ENCODE measurements at places on chromosomes 7 and 10.

DNA sequence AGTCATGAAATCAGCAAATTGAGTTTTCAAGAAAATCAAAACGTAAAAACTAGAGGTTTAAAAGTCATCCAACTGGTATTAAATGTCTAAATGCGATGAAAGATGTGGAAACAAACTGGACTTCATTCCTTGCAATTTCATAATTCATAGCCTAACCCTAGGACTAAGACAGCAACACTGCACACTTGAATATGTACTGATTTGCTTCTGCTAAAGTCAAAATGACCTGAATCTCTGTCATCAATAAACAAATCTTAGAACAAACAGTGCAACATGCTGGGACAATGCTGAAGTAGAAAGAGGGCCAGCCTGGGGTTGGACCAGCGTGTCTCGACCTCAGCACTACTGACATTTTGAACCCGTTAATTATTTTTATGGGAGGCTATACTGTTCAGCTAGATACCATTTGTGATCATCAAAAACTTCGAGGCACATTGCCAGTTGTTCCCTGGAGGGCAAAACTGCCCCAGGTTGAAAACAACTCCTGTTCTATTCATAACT, 47.1 kb downstream of the MYOF start:
- DNase-seq, result no peak

DNA sequence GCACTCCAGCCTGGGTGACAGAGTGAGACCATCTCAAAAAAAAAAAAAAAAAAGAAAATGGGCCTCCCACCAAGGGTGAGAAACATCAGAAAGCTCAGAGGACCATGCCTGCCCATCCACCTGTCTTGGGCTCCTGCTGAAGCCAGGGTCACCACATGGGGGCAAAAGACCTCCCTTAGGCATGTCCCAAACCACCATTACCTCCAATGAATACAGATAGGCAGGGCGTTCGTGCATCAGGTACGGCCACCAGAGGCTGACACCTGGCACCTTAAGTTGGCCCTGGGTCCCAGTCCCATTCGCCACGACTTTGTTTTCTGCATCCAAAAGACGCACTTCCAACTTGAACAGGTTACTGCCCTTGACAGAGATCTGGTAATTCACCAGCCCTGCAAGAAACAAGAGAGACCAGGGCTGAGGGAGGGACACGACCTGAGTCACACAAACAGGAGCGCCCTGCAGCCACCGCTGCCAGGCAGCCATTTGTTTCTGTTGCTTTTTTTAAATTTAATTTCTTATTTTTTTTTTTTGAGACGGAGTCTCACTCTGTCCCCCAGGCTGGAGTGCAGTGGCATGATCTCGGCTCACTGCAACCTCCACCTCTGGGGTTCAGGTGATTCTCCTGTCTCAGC, 6.1 kb downstream of the GUSB start:
- DNase-seq, result no peak

DNA sequence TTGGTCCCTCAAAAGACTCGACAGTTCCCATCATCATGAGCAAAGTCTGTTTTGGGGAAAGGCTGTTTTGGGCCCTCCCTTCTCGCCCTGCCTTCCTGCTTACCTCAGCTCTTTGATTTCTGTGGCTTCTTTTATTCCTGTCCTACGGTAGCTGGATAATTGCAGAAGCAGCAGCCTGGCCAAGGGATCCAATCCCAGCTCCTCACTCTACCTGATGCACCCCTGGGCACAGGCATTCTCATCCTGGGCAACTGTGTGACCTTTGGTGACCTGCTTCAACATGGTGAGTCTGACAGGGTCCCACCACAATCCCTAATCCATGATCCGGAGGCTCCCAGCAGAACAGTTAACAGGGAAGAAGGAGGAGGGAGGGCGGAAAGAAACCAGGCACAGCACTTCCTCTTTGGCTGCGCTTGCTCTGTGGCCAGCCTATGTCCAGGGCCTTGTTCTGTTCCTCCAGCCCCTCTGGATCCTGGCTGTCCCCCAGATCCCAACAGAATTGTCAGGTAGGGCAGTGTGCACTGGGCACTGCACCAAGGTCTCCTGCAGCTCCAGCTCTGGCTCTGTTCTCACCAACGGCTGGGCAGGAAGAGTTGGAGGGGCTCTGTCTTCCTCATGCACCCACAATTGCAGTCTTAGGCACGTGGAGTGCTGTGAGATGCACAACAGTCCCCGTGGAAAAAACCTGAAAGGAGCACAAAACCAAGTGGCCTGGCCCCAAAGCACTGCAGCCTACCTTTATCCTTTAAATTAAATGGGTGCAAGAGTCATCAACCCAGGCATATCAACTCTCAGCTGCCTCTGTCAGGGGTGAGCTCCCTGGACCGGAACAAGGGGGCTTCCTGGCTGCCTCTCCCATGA, 144.4 kb downstream of the PTPN20 start:
- no peak for DNase-seq

- DNase-seq, result no peak
Observed at GRCh38 chr7:142176901-142177300, 65.4 kb downstream of the MGAM2 start.

GRCh38 chr10:121448766-121449421, 149.3 kb downstream of the FGFR2 start:
- DNase-seq, result no peak

- no peak for DNase-seq
Observed at GRCh38 chr7:154842591-154842990, 160.3 kb downstream of the PAXIP1 start.

DNA sequence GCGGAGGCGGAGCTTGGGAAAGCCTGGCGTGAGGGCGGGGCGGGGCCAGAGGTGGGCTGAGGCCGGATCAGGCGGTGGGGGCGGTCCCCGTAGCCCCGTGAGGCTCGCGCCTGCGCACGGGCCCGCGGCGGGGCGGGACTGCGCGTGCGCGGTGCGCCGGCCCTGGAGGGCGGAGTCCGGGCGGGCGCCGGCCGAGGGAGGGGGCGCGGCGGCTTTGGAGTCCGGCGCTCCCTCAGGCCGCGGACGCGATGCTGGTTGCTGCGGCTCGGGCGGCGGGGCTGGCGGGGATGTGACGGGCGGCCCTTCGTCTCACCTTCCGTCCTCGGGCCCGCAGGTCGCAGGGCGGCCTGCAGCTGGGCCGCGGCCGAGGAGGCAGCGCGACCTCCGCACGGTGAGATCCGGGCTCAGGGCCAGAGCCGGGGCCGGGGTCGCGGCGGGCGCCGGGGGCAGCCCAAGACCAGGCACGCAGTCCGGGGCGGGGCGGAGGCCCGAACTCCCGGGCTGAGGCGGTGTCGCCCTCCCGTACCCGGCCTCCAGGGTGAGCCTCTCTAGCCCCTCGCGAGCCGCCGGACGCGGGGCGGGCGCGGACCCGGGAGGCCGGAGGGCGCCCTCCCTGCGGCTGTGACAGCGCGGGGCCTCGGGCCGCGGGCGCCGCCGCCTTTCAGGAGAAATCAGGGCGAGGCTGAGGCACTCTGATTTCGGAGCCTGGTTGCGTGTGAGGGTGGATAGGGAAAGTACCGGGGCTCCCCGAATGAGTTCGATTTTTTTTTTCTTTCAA, at the start of gene CCSER2:
Gene CCSER2, plus strand, starts transcription at position 172 of the 778 bp plus-strand sequence. CDS start 42,464 bp downstream, outside the sequence.
- peak; percentile 99 for DNase-seq

DNA sequence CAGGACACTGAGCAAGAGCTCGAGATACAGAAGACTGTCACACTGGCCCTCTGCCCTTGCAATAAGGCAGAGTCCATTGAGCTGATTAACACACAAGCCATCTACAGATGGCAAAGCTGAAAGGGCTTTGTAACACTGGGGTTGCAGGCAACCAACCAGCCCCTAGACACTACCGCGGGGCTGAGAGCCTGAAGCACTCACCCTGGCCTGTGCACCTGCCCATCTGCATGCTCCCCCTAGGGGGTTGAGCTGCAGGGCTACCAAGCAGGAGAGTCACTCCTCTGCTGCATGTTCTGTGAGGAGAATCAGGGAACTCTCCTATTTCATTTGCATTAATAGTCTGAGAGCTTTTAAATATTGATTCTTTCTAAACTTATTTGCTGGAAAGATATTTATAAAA, 128.1 kb upstream of the VIPR2 start:
- no peak for DNase-seq

DNA sequence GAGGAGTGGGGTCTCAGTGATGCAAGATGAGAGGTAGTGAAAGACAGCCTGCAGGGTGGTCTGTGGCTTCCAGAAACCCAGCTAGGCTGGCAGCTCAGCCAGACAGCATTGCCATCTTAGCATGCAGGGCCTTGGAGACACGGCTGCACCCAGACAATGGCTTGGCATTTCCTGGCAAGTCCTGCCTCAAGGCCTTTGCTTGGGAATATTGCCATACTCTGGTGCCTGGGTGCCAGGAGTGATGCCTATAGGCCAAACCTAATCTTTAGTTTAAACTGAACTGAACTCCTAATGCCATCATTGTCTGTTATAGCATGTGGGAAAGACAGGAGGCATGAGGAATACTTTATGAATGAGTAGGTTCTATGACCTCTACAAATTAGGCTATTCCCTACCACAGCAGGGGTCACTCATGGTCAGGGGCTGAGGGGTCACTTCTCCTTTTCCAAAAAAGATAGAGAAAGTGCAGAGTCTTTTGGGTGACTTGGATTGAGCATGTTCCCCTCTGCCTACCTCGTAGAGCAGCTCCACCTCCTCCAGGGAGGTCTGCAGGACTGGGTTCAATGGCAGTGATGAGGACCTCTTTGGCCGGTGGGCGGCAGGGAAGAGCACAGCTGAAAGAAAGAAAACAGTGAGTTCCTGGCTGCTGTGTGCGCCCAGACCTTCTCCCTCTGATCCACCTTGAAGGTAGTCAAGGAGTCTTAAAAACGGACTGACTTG, 8.8 kb upstream of the SLC13A4 start:
- DNase-seq, result no peak

DNA sequence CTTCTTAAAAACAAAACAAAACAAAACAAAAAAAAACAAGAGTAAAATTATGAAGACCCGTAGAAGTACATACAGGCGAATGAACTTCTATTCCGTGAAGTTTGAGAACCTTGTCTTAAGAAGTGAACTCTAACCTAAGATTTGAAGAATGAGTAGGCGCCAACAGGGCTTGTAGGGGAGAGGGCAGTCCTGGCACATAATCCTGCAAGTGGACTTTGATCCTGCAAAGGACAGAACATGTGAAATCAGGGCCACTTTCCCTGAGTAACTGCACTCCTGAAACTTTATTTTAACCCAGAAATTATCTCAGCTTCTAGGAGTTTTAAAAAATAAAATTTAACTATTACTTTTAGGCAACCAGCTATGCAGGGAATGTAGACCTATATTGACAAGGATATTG, 62.0 kb downstream of the GNAT3 start:
- peak; percentile 61 for DNase-seq

DNA sequence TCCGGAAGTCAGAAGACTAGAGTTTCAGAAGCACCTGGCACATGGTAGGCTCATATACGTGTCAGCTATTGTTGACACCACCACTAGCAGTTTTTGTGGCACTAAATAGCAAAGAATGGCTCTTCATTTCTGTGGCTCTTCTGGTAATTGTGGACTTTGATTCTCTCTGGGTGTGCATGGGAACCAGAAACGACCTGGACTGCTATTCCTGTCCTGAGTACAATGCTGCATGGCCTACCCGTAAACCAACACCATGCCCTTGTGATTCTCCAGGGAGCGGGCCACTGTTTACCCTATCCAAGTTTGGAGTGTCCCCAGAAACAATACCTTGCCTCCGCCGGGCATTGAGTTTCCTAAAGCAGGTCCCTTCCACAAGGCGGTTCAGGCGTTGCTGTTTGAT, 162.9 kb upstream of the AOAH start:
- DNase-seq, result no peak

GRCh38 chr7:38731215-38731614, 100.0 kb upstream of the AMPH start:
- no peak for DNase-seq

- DNase-seq, result no peak
Observed at GRCh38 chr10:82934429-82934828, 1059.4 kb downstream of the NRG3 start.

DNA sequence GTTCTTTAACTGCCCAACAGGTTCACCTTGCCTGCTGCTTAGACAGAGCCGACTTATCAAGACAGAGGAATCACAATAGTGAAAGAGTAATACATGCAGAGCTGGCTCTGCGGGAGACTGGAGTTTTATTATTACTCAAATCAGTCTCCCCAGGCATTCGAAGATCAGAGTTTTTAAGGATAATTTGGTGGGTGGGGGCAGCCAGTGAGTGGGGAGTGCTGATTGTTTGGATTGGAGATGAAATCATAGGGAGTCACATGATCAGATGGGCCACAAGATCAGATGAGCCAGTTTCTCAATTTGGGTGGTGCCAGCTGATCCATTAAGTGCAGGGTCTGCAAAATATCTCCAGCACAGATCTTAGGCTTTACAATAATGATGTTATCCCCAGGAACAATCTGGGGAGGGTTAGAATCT, 131.3 kb downstream of the AKR1D1 start:
- DNase-seq, result no peak

DNA sequence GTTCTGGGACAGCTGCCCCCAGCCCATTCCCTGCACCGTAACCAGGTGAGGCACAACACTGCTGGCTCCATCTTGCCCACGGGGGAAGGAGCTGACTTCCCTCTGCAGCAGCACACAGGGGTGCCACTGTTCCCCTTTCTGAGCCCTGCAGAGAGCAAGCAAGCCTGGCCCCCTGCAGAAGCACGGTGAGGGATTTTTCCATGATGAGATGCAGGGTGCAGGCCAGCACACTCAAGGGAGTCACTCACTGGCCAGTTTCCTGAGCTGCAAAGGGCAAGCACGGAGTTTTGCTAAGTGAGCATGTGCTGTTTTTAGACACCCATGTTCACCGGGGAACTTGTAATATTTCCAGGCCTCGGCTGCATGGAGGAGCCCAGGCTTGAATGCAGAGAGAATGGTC, 176.6 kb downstream of the PIP4K2A start:
- DNase-seq, result no peak

DNA sequence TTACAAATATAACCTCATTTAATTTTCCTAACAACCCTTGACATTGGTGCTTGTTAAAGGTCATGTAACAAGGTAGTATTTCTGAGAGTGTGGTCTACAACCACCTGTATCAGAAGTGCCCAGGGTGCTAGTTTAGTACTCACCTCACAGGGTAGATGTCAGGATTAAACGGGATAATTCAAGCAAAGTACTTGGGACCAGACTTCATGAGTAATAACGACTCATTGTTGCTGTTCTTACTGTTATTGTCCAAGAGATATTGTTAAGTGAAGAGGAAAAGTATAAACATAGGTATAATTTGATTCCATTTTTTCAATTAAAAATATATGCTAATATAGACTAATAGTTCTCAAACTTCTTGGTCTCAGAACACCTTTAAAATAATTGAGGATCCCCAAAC, 179.3 kb downstream of the WNT2 start:
- no peak for DNase-seq

- no peak for DNase-seq
Observed at GRCh38 chr10:110488332-110488681, 9.4 kb upstream of the DUSP5 start.

- no peak for DNase-seq
Observed at GRCh38 chr10:107553470-107553869, 389.0 kb upstream of the SORCS1 start.

DNA sequence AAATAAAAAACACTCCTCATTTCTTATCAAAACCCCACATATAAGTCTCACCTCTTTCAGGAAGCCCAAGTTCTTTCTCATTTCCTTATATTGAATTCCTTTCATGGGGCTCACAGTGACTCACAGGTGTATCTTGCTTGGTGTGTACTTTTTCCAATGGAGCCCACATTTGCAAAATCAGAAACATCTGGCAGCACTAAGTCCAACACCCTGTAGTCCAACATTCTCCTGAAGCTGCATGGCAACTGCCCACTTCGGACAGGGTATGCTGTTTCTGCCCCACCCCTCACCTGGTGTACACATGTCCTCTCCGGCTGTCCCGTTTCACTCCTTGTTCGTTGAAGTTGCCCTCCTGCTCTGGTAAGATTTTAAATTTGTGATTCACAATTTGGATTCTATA, 544.1 kb downstream of the SORCS3 start:
- DNase-seq, result no peak
